LHCN-M2 (cell line): ENCODE measurements at places on chromosomes 2 and 18. TPM values are rescaled to one million over a fixed set of nuclear protein-coding genes. Genes with fewer than 3 reads are reported as not detected.
A peak's percentile ranks its signal among the peaks of the same experiment; 100 is the strongest.

DNA sequence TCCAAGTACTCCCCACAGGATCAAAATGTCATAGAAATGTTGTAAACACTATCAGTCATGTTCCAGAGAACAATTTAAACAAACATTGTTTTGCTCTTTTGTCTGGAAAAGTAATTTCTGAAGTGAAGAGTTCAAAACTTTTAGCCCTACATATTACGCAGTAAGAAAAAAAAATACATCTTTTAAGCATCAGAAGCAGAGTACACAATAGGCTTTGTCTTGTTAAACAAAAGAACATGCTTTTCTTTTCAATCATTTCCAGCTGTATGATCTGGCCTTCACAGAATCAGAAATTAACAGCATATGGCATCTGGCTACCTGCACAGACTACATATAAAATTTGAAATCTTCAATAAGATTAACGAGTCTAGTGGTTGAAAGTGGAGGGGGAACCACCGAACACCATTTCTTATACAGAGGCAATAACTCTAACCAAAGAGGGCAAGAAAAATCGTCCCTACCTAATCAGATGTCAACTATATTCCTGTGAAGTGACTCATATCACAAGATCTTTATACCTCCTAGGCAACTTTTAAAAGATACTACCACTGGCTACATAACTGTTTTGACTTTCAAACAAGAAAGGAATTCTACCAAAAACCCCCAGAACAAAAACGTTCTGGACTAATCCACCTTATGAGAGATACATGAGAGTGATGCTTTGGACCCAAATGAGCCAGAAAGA, 149.3 kb downstream of the EXOC6B start:
- no peak for DNase-seq

The LAMA1 gene
- 1.4 TPM in 2 replicates for total RNA-seq

The CREG2 gene
- total RNA-seq, result 1.8 and 2.4 TPM in 2 replicates

DNA sequence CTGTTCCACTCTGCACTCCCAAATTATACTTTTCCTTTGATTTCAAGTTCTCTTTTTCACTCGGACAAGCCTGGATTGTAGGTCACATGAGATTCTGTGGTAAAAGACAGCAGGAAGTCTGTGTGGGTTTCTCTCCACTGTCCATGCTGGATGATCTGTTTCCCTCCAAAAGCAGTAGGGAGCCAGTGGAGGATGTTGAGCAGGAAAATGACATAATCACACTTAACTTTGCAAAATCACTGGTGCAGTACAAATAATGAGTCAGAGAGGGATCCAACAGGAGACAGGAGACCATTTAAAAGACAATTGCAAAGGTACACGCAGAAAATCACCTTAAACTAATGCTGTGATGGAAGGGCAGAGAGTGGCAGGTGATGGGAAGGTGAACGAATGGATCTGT, 301.3 kb downstream of the ZNF407 start:
- peak; percentile 82 for DNase-seq

The POTEE gene
- total RNA-seq, result not detected in 2 replicates

DNA sequence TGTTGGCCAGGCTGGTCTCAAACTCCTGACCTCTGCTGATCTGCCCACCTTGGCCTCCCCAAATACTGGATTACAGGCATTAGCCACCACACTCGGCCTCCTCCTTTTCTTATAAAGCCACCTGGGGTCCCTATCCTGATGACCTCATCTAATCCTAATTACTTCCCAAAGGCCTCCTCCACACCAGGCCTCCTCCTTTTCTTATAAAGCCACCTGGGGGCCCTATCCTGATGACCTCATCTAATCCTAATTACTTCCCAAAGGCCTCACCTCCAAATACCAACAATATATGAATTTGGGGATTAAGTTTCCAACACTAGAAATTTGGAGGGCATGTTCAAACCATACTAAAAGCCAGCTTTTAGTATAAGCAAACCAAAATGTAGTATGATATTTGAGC, 9.7 kb upstream of the RMC1 start:
- no peak for DNase-seq

The ABCB11 gene
- total RNA-seq, result not detected in 2 replicates

GRCh38 chr2:68417926-68418325, 49.2 kb downstream of the FBXO48 start:
- no peak for DNase-seq

GRCh38 chr2:26892922-26893524, 45.1 kb downstream of the DPYSL5 start:
- no peak for DNase-seq

The ATOH8 gene
- total RNA-seq, result 129 and 179 TPM in 2 replicates

DNA sequence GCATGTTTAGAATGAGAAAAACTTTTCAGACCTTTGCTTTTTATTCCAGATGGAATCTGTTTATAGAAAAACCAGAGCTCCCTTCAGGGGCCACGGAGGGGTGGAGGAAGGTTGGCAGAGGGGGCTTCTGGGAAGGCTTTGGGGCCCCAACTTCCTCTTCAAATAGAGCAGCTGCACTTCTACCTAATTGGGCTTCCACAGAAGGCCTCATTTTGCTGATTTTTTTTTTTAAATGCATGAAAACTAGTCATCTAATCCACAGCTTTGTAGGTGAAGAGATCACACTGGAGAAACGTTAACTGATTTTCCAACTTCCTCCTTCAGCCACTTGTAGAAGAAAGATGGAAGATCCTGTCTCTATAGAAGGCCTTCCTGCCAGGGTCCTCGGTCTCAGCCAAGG, 181.8 kb downstream of the BCL11A start:
- DNase-seq, result no peak

The CAVIN2 gene
- total RNA-seq, result 388 and 506 TPM in 2 replicates

DNA sequence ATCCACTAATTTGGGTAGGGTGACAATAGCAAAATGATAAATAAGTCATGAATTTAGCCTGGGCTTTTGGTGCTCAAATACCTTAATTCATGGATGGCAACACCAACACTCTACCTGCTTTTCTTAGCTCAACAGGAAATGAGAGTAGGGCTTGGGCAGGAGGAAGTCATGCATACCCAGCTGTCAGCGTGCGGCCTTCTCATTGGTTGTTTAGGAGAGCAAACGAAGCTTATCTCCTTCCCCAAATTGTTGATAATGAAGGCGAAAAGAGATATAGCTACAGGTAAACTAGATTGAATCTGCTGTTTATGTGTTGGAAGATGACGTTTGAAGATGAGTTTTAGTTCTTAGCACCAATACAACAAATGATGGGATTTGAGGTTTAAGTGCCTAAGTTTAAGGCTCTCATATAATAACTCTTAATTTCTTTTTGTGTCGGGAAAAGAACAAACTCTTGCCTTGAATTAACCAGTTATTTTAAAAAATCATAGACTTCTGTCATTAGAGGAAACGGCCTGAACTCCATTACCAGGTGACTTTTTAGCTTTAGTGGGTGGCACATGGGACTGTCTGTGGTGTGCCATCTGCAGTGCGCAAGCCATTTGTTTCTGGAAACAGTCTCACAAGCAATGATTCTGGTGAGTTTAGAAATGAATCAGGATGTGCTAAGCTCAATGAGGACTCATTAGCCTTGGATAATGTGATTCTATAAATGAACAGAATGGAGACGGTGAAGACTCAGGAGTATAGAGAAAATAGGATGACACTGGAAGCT, 19.8 kb downstream of the MAP4K4 start:
- DNase-seq, result no peak

The GPR75 gene
- total RNA-seq, result 0.51 and 0.92 TPM in 2 replicates

The IGFBP5 gene
- total RNA-seq, result 0.06 and 0.46 TPM in 2 replicates

The DSG4 gene
- total RNA-seq, result not detected in 2 replicates

The SERPINB10 gene
- total RNA-seq, result not detected in 2 replicates

- no peak for DNase-seq
These were observed 27.7 kb downstream of the KCTD18 start for GRCh38 chr2:200482194-200482593.

DNA sequence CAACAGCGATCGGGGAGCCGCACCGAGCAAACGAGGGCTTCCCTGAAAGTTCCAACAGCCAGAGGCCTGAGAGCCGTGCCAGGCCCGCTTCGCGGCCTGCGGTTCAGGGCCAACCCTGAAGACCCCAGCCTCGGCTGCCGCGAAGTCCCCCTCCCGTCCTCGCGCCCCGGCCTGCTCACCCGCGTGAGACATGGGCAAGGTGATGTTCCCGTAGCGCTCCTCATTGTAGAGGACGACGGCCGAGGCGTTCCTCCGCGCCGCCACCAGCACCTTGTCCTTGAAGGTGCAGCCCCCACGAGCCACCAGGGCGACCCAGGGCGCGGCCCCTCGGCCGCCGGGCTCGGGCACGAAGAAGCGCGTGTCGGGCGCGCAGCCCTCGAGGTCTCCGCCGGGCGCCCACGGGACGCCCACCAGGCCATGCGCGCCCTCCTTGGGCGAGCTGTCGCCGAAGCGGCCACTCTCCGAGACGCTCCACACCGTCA, 510 bp downstream of the RNF149 start:
- no peak for DNase-seq

The ANKRD30BL gene
- total RNA-seq, result not detected in 2 replicates

DNA sequence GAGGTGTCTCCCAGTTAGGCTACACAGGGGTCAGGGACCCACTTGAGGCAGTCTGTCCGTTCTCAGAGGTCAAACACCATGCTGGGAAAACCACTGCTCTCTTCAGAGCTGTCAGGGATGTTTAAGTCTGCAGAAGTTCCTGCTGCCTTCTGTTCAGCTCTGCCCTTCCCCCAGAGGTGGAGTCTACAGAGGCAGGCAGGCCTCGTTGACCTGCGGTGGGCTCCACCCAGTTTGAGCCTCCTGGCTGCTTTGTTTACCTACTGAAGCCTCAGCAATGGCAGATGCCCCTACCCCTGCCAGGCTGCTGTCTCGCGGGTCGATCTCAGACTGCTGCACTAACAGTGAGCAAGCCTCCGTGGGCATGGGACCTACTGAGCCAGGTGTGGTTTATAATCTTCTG, 346.3 kb downstream of the CELF4 start:
- no peak for DNase-seq

- no peak for DNase-seq
These were observed 685.7 kb upstream of the PIK3C3 start for GRCh38 chr18:41269294-41269693.

- no peak for DNase-seq
These were observed 15.2 kb upstream of the TSPYL6 start for GRCh38 chr2:54271189-54271588.

GRCh38 chr2:199335502-199335901, 122.2 kb downstream of the SATB2 start:
- no peak for DNase-seq
